ENCODE measurements at places on chromosomes 5 and 9. TPM values are rescaled to one million over a fixed set of nuclear protein-coding genes. Genes with fewer than 3 reads are reported as not detected.

Gene ARSI
- 2.7 TPM for total RNA-seq

Gene OR2Y1
- total RNA-seq, result not detected

Gene TLE1
- total RNA-seq, result 24.8 TPM

Gene WDR31
- 3.2 TPM for total RNA-seq

GRCh38 chr9:27379311-27380251 is 82.6 kb upstream of the EQTN start:
- H3K4me3 ChIP-seq, result no peak overlapping the region
- H3K4me1 ChIP-seq, result peaks cover 3% of the 10 kb centered on the region
